Heart right ventricle (tissue), 16 donors: ENCODE measurements at places on chromosomes 5 and 9.
A peak's percentile ranks its signal among the peaks of the same experiment; 100 is the strongest.

DNA sequence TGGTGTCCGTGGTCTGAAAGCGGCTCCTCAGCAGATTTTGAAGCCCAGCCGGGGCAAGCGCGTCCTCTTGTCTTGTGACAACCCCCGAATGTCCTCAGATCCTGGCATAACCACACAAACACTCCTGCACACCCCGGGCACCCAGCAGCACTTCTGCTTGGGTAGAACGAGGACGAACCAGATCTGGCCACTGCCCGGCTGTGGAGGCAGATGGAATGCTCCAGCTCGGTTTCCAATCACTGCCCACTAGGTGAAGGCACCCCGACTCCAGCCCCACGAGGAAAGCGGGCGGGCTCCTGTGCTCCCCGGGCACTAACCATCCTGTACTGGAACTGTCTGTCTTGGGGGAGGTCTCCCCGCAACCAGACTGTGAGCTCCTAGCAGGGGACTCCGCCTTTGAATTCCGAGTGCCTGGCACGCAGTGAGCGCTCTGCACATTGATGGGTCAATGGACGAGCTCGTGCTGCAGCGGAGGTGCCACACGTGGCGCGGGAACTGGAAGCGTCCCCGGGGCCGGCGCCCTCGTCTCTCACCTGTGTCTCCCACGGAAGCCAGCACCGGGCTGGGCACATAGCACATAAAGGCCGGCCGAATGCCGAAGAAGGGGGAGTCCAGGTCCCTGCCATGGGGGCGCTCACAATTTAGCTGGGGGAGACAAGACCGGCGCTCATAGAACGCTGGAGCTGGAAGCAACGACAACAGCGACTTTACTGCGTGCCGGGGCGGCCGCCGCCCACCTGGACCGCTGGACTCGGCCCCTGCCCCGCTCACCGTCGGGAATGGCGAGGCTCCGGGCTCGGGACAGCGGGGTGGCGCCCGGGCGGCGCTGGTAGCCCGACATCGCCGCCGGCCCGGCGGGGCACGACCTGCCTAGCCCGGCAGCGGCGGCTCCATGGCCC, 608 bp downstream of the ENTR1 start:
- no peak for DNase-seq

DNA sequence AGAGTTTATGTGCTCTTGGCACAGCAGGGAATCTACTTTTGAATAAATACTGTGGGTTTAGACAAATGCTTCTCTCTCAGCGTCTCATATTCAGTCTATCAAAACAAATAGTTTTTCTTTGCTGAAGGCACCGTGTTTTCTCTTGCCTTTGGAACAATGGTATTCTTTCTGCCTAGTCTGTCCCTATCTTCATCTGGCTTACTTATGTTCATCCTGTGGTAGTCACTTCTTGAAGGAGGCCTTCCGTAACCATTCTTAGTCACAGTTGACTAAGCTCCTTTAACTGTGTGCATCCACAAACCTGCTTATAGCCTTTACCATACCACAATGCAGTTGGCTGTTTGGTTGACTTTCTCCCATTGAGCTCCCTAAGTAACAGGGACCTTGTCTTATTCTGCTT, 45.9 kb downstream of the LARP1 start:
- no peak for DNase-seq

- DNase-seq, result no peak
These were observed 41.9 kb downstream of the WDR36 start for GRCh38 chr5:111134087-111134486.

- DNase-seq, result no peak
These were observed 11.8 kb downstream of the IL6ST start for GRCh38 chr5:55982957-55983381.

- no peak for DNase-seq
These were observed 29.4 kb upstream of the TAL2 start for GRCh38 chr9:105632807-105633206.

GRCh38 chr5:56409331-56410190, 176.4 kb upstream of the ANKRD55 start:
- peak; percentile 39 for DNase-seq

DNA sequence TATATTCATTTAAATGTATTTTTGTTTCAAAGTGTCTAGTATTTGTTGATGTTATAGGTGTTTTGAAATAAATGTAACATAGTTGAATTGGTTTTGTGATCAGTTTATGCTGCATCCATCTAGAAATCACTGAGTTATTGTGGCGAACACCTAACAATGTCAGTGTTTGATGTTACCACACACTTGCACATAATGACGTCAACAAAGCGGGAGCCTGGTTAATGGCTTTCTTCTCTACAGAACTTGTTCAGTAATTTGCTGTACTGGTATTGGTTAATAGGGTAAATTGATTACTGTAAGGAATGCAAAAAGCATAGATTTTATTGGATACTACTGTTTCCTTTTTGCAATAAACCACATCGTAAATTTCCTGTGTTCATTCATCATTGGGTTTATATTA, 133.0 kb downstream of the ATG10 start:
- no peak for DNase-seq
